Gastrocnemius medialis (tissue), 4 donors: ENCODE measurements at places on chromosomes 5 and 9. TPM values are rescaled to one million over a fixed set of nuclear protein-coding genes. Genes with fewer than 3 reads are reported as not detected.

GRCh38 chr5:139710319-139711066, 62.3 kb downstream of the CXXC5 start:
- no peaks in the 10 kb centered on the region for H3K36me3 ChIP-seq
- peak overlapping the region; percentile 53 for H3K27ac ChIP-seq
- H3K4me1 ChIP-seq = peaks cover 25% of the 10 kb centered on the region
- no peaks in the 10 kb centered on the region for H3K27me3 ChIP-seq
- no peak for DNase-seq

- no peaks in the 10 kb centered on the region for H3K36me3 ChIP-seq
- no peak overlapping the region for H3K4me3 ChIP-seq
- no peak for DNase-seq
- no peaks in the 10 kb centered on the region for H3K27me3 ChIP-seq
Observed at GRCh38 chr5:109574985-109575384, 114.7 kb upstream of the MAN2A1 start.

DNA sequence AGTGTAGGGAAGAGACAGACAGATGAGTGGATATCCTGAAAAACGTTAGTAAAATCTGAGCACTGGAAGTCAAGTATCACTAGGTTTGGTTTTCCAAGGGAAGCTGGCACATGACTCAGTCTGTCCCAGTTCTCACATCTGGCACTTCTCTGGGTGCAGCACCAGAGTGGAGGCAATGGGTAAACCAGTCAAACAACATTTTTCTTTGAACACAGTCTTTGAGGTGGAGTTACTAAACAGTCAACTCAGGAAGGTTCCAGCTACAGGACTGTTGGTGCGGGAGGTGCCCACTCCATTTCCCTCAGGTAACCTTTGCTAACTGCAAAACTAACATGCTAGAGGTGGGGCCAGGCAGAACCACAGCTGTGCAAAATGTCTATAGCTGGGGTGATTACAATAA, 301.4 kb upstream of the RFX3 start:
- DNase-seq = no peak
- H3K4me3 ChIP-seq = no peak overlapping the region
- no peaks in the 10 kb centered on the region for H3K27me3 ChIP-seq
- H3K36me3 ChIP-seq = no peaks in the 10 kb centered on the region

DNA sequence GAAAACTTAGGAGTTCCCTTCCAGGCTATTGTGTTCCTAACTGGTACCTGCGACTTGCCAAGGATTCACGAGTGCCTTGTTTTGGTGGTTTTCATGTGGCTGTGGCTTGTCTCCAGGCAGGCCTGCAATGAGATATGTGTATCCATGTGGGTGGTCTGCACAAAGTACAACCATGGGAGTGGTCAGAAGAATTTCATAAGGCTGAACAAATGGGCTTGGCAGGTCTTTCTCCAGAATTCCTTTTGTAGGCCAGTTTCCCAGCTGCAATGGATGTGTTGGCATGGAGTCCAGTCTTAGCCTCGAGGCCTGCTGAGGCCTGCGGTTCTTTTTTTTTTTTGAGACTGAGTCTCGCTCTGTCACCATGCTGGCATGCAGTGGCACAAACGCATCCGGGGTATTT, 28.8 kb upstream of the MELK start:
- H3K4me1 ChIP-seq = no peaks in the 10 kb centered on the region
- H3K27me3 ChIP-seq = no peaks in the 10 kb centered on the region
- peak; percentile 50 for DNase-seq
- no peaks in the 10 kb centered on the region for H3K36me3 ChIP-seq

DNA sequence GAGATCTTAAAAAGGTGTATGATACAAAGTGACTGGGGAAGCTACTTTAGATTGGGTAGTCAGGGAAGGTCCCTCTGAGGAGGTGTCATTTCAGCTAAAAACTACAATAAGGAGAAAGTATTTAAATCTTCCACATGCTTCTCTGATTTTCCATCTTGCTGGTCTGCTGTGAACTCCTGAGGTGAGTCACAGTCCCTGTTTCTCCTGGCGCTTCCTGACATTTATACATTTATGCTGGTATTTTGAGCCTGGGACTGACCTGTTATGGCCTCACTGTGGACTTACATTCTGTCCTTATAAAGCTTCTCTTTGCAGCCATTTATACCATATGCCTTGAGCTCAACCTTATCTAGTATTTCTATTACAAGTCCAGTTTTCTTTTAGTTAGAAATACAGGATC, 95.1 kb downstream of the MED27 start:
- H3K27me3 ChIP-seq = no peaks in the 10 kb centered on the region
- H3K36me3 ChIP-seq = no peaks in the 10 kb centered on the region
- peaks cover 17% of the 10 kb centered on the region for H3K4me1 ChIP-seq
- DNase-seq = no peak
- no peak overlapping the region for H3K4me3 ChIP-seq

- H3K27ac ChIP-seq = no peak overlapping the region
- no peaks in the 10 kb centered on the region for H3K36me3 ChIP-seq
- H3K27me3 ChIP-seq = no peaks in the 10 kb centered on the region
- no peak overlapping the region for H3K4me3 ChIP-seq
- no peaks in the 10 kb centered on the region for H3K4me1 ChIP-seq
Observed at GRCh38 chr9:120730654-120731514, 16.6 kb upstream of the MEGF9 start.

DNA sequence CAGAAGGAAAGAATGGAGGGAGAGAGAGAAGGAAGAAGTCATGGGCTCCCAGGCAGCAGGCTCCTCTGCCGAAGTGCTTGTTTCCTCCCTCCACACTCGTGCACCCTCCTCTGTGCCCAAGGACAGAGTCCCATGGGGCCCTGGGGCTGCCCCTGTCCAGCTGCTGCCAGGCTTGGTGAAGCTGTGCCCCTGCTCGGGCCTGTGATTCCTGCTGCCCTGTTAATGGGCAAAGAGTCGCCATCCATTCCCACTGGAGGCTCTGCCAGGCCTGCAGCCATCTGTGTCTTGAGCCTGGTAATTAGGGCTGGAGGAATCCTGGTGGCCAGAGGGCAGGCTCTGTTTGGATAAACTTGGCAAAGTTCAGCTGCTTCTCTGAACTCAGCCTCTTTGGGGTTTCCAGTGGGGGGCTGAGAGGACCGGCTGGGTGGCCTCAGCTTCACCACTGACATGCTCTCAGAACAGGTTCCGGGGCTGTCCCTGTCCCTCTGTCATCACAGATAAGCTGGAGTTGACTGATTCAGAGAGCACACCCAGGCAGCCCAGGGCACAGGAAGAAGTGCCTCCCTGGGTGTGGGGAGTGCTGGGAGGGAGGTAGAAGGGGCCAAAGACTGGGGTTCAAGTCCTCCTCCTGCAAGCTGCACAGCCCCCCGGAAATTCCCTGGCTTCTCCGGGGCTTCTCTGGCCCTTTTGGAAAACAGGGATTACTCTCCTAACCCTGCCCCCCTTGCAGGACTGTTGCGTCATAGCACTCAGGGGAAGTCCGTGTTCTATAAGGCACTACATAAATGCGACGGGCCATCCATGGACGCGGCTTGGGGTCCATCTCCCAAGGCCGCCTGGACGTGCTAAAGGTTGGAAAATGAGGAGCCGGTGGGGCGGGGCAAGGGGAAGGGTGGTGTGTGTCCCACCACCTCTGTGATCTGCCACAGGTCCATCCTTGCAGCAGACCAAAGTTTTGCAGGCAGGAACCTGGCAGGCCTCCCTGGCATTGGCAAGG, 154.8 kb downstream of the PAX5 start:
- no peaks in the 10 kb centered on the region for H3K36me3 ChIP-seq
- no peak overlapping the region for H3K4me3 ChIP-seq
- H3K4me1 ChIP-seq = no peaks in the 10 kb centered on the region

DNA sequence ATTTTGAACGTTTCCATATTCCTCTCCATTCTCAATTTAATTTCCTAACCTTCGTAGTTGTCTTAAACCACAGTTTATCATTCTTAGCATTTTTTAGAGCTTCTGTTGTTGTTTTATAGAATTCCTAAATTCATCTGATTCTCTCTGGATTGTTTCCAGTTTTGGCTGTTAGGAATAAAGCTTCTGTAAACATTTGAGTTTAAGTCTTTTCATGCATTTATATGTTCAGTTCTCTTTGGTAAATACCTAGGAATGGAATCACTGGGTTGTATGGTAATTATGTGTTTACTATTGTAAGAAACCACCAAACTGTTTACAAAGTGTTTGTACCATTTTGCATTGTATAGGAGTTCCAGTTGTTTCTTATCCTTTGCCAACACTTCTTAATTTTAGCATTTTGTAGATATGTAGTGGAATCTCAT, 29.7 kb downstream of the GPR21 start:
- H3K4me1 ChIP-seq = peaks cover 12% of the 10 kb centered on the region
- H3K36me3 ChIP-seq = peaks cover 32% of the 10 kb centered on the region
- peak overlapping the region; percentile 7 for H3K27ac ChIP-seq
- H3K27me3 ChIP-seq = no peaks in the 10 kb centered on the region
- no peak overlapping the region for H3K4me3 ChIP-seq
- no peak for DNase-seq

DNA sequence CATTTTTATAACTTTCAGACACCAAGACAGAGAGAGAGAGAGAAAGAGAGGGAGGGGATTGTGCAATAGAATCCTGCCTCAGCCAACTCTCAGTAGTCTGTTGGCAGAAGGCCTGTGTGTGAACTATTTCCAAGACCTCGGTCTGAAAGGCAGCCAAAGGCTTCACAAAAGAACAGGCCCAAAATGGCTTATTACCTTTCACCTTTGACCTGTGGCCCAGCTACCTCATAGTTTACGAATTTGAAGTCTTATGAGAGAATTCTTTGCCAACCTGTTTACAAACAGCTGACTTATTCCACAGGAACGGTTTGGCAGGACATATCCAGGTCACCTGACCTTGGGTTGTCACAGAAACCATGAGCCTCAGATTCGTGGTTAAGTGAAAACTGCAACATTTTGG, 48.6 kb downstream of the NR2F1-AS1 start:
- DNase-seq = peak; percentile 20
- H3K27me3 ChIP-seq = no peaks in the 10 kb centered on the region
- no peak overlapping the region for H3K4me3 ChIP-seq
- peaks cover 4% of the 10 kb centered on the region for H3K4me1 ChIP-seq
- H3K27ac ChIP-seq = no peak overlapping the region

- H3K4me3 ChIP-seq = peak overlapping the region; percentile 83
- H3K27me3 ChIP-seq = no peaks in the 10 kb centered on the region
- DNase-seq = peak; percentile 51
- H3K4me1 ChIP-seq = peaks cover 22% of the 10 kb centered on the region
- H3K27ac ChIP-seq = peak overlapping the region; percentile 94
Observed at GRCh38 chr5:36607114-36607571, 737 bp downstream of the SLC1A3 start.

- peaks cover 20% of the 10 kb centered on the region for H3K4me1 ChIP-seq
- no peaks in the 10 kb centered on the region for H3K27me3 ChIP-seq
- peaks cover 25% of the 10 kb centered on the region for H3K36me3 ChIP-seq
Observed at GRCh38 chr9:69232135-69232534, 58.1 kb downstream of the TJP2 start.

DNA sequence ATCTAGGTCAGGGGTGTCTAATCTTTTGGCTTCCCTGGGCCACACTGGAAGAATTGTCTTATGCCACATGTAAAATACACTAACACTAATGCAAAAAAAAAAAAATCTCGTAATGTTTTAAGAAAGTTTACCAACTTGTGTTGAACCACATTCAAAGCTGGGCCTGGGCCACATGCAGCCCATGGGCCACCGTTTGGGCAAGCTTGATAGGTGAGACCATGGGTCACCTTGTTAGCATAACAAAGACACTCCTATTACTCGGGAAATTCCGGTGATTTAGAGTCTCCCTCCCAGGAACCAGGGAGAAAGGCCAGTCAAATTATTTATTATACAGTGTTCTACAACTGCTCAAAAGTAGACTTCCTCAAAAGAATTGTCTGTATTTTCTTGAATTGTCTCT, 12.7 kb downstream of the RECK start:
- no peak overlapping the region for H3K27ac ChIP-seq
- H3K27me3 ChIP-seq = no peaks in the 10 kb centered on the region
- no peak overlapping the region for H3K4me3 ChIP-seq
- H3K4me1 ChIP-seq = no peaks in the 10 kb centered on the region
- no peak for DNase-seq

The GCNT4 gene
- total RNA-seq = 1.9 TPM

The CORO2A gene
- 0.05 TPM for total RNA-seq

The PDE8B gene
- total RNA-seq = not detected

The CA9 gene
- not detected for total RNA-seq

The PPP1R26 gene
- total RNA-seq = 4.2 TPM

The IL4 gene
- total RNA-seq = not detected

The CARD9 gene
- total RNA-seq = 0.51 TPM
